ENCODE measurements at places on chromosomes 11 and 22. TPM values are rescaled to one million over a fixed set of nuclear protein-coding genes. Genes with fewer than 3 reads are reported as not detected.

Gene PNPLA5
- total RNA-seq = not detected

Gene SCT
- total RNA-seq = not detected

Gene CCDC87
- 0.15 TPM for total RNA-seq

Gene RAPSN
- total RNA-seq = 0.30 TPM

Gene DNAJC4
- total RNA-seq = 4.3 TPM

Gene INS
- total RNA-seq = not detected

Gene FBLN1
- total RNA-seq = 14.3 TPM

Gene PATE4
- not detected for total RNA-seq

Gene RBMXL2
- not detected for total RNA-seq

Gene GP1BB
- 1.6 TPM for total RNA-seq

Gene CHST1
- 64.6 TPM for total RNA-seq

Gene RBM7
- total RNA-seq = 57.0 TPM

Gene AHNAK
- 293 TPM for total RNA-seq

Gene MS4A2
- not detected for total RNA-seq

Gene INTS4
- 34.4 TPM for total RNA-seq

Gene KIF18A
- total RNA-seq = 17.9 TPM

Gene BIRC3
- total RNA-seq = 7.9 TPM

Gene OR8D4
- under 0.01 TPM for total RNA-seq

Gene OVOL1
- total RNA-seq = not detected

Gene DEUP1
- total RNA-seq = not detected

Gene LRRC56
- total RNA-seq = 0.30 TPM

Gene RAG2
- not detected for total RNA-seq

Gene NAALAD2
- total RNA-seq = 0.61 TPM

Gene OR2AG1
- not detected for total RNA-seq

Gene TMEM179B
- total RNA-seq = 22.5 TPM

Gene ADAMTS15
- total RNA-seq = under 0.01 TPM

Gene PGA5
- total RNA-seq = not detected

Gene RAB39A
- total RNA-seq = 0.15 TPM

Gene OLFML1
- total RNA-seq = 2.9 TPM
